Fibroblast of villous mesenchyme (primary cell): ENCODE measurements at places on chromosomes 13 and 19. TPM values are rescaled to one million over a fixed set of nuclear protein-coding genes. Genes with fewer than 3 reads are reported as not detected.

- DNase-seq: no peak
Measured at GRCh38 chr13:51833980-51834379, 11.0 kb downstream of the TMEM272 start.

GRCh38 chr13:87206708-87207107 is 464.5 kb upstream of the SLITRK5 start:
- no peak for DNase-seq

DNA sequence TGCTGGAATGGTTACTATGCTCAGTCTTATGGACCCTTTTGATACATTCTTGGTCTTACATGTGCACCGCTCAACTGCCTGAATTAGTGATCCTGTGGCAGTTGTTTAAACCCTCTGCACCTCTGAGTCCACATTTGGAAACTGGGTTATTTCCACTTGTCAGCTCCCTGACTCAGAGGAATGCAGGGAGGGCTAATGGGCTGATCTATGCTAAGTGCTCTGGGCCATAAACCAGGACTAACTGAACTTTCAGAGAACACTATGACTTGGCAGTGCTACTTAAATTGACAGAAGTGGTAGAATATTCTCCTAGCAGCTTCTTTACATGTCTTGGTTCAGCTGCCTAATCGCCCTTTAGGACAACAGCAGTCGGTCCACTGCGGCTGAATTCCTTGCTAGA is 26.8 kb upstream of the MED4 start:
- peak; percentile 19 for DNase-seq

- no peak for DNase-seq
Measured at GRCh38 chr13:30373727-30374126, 48.6 kb upstream of the UBE2L5 start.

DNA sequence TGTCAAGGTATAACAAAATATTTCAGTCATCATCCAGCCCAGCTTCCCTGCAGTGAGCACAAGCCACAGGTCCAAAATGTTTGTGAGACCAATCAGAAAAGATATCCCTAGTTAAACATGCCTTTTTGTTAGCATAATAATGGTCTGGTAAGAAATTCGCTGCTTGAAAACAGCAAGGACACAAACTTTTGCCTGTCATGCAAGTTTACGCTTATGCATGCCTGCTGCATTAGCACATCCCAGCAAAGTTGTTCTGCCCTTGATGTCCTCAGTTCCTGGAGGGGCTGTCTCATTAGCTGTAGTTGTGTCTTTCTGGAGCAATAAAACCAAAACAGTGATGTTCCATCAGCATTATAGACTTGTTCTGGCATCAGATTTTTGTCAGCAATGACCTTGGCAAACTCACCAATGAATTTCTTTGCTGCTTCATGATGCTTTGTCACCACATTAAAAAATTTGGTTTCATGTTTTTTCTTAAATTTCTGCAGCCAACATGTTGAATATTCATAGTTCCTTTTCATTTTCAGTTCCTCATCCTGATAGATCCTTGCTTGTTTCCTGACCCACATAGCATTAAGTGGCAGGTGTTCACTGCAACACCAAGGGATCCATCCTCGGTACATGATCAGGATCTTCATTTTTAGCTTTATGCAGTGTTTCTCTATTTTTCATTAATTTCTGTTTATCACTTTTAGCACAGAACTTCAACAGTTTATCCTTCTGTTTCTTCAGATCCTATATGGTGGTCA is 72.0 kb upstream of the GPR183 start:
- DNase-seq: no peak

DNA sequence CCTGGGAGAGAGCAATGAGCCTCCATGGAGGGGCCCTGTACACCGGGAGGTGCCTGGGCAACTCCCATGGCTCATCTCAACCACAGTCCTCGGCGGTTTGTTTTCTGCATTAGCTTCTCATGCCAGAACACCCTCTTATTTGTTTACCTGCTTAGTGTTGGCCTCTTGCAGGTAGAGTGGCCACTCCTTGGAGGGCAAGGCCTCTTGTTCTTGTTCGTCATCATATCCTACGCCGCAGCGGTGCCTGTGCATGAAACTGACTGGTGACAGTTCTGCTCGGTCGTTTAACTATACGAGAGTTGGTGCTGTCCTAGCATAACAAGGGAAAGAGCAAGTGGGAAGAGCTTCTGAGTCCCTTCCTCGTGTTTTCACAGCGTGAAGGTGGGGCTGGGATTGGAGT is 40.5 kb upstream of the RNF113B start:
- DNase-seq: no peak

GRCh38 chr19:15178629-15179308 is 22.0 kb downstream of the NOTCH3 start:
- no peak for DNase-seq

DNA sequence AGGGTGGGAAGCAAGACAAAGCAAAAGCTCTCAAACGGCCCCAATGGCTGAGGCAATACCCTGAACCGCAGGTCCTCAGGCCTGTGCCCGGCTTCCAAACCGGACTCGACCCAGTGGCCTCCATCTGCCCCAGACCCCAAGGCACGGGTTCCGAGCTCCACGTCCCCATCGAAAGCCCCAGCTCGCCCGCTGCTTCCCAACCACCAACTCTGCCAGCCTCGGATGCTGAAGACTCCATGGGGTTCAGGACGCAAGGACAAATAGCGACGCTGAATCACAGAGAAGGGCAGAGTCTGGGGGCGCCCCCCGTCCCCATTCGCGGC is 559 bp downstream of the POLR2E start:
- no peak for DNase-seq

GRCh38 chr13:38384171-38384570 is 34.5 kb downstream of the UFM1 start:
- DNase-seq: no peak

DNA sequence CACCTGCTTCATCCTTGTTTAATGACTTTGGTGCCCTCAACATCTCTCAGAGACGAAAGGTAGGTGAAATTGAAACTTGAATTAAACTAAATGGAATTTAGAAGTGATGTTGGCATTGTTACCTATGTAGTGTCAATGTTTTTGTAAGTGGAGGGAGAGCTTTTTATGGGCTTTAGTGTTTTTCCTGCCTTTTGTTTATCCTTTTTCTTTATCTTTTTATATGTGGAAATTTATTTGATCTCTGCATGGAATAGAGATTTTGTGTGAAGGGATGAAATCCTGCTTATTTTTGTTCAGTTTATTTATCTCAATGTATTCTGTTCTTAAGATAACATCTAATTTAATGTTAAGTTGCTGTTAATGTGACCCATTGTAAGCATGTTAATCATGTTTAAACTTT is 39.5 kb downstream of the PAN3 start:
- no peak for DNase-seq

DNA sequence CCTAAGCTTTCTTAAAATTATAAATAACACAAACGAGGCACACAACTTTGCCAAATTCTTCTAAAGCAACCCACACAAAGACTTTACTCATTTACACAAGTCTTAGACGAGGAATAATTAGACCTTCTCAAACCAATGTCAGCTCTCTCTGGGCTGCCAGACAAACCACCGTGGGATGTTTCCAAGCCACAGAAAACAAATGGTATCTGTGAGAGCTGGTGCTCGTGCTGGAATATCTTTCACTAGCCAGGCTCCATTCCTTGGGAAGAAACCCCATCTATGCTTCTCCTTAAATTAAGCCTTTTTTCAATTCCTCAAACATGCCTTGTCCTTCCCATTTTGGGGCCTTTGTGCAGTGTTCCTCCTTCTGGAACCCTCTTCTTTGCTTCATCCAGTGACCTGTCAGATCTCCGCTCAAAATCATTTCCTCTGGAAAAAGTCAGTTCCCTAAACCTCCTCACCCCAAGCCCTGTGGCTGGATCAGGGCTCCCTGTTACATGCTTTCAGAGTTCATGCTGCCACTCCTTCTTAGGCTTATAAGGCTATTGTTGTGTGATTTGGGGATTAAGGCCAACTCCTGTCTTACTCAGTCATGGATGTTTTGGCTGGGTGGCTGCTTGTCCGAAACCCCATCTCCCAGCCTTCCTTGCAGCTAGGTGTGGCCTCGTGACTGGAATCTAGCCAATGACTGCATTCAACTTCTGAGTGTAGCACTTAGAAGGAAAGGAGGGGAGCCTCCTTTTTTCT is 64.2 kb upstream of the GTF2F2 start:
- DNase-seq: peak; percentile 24

DNA sequence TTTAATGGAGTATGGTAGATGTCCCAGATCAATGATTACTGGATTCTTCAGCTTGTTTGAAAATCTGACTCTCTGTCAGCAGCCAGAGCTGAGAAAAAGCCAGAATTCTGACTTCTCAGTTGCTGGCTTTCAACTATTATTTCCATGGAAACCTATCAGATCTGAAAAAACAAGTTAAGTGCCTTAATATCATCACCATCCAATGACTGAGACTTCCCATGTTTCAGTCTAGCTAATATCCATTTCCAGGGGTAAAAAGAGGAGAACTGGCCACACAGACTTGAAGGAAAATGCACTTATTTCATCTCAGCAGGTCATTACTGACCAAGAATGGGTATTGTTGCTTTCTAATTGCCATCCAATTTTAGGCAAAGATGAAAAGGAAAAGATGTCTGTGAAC is 75.2 kb downstream of the TNFSF11 start:
- DNase-seq: no peak

DNA sequence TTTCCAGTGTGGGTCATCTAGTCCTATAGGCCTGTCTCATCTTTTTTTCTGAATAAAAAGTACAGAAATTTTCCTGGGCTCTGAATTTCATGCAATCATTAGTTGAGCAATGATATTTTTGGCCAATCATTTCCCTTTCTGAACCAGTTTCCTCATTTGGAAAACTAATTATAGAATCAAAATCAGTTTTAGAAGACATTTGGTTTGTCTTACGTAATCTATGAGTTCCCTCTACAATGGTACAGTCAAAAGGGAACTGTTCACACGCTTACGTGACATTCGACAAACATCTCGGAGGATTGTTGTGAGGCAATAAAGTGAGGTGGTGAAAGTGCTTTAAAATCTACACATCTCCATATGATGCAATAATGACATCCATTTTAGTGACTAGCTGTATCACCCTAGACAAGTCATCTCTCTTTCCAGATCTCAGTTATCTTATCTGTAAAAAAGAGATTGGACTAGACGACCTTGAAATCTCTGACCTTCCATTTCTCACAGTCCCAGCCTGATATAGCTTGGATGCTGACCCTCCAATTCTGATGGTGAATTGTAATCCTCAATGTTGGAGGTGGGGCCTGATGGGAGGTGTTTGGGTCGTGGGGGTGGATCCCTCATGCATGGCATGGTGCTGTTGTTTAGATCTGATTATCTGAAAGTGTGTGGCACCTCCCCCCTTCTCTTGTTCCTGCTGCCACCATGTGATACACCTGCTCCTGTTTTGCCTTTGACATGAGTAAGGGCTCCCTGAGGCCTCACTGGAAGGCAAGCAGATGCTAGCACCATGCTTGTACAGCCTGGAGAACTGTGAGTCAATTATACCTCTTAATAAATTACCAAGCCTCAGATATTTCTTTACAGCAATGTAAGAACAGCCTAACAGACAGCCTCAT is 26.7 kb downstream of the FLT1 start:
- peak; percentile 56 for DNase-seq

GRCh38 chr19:37470216-37470615 is 1.1 kb downstream of the ZNF570 start:
- DNase-seq: no peak

DNA sequence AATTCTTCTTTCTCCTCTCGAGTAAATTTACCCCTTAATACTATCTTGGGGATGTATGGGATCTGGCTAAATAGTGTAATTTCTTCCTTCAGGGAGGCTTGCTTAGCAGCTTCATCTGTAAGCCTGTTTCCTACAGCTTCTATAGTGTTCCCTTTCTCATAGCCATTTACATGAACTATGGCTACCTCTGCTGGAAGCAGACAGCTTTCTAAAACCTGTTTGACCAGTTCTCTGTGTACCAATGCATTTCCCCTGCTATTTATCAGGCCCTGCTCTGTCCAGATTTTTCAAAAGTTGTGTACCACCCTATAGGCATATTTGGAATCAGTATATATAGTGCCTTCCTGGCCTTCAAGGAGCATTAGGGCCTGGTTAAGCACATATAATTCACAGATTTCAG is 113.6 kb upstream of the PCDH9 start:
- no peak for DNase-seq

GRCh38 chr19:45766296-45766868 is 2.7 kb downstream of the SIX5 start:
- no peak for DNase-seq

DNA sequence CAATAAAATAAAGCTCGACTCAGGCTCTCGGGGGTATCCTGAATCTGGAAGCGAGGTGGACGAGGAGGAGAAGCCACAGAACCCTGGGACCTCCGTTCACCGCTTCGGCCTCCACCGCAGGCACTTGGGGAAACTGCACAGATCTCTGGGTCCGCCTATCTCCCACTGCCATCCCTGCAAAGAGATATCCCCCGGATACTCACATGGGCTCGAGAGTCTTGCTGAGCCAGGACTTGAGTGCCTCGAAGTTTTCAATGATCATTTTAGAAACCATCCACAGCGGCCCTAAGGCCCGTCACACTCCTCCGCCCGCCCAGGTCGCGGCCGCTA is 589 bp downstream of the RBM26 start:
- no peak for DNase-seq

- no peak for DNase-seq
Measured at GRCh38 chr13:114081761-114082681, 50.4 kb downstream of the RASA3 start.

CEACAM3 gene
- total RNA-seq: not detected in 2 replicates

ZNF816 gene
- 4.5 and 11.7 TPM in 2 replicates for total RNA-seq

PABPC3 gene
- total RNA-seq: under 0.01 TPM in 2 replicates

EHD2 gene
- total RNA-seq: 144 and 166 TPM in 2 replicates

PLD3 gene
- 146 and 152 TPM in 2 replicates for total RNA-seq

CLIP3 gene
- 16.4 and 17.3 TPM in 2 replicates for total RNA-seq

KLK1 gene
- total RNA-seq: not detected in 2 replicates

PTH2 gene
- not detected in 2 replicates for total RNA-seq

C19orf73 gene
- 0.32 TPM in 1 of 2 replicates, not detected in the other for total RNA-seq
